ENCODE measurements at places on chromosomes 2 and 18. TPM values are rescaled to one million over a fixed set of nuclear protein-coding genes. Genes with fewer than 3 reads are reported as not detected.

UGT1A10 gene
- not detected for total RNA-seq

ODC1 gene
- 136 TPM for total RNA-seq

ESPNL gene
- total RNA-seq, result under 0.01 TPM

BIN1 gene
- 42.8 TPM for total RNA-seq

CERKL gene
- 1.2 TPM for total RNA-seq

ZSCAN30 gene
- 15.5 TPM for total RNA-seq

CDH20 gene
- 5.9 TPM for total RNA-seq

ATP6V1C2 gene
- total RNA-seq, result 0.25 TPM

BOLL gene
- not detected for total RNA-seq

DPY30 gene
- 47.9 TPM for total RNA-seq

MARCO gene
- 0.25 TPM for total RNA-seq

KLHL29 gene
- 15.5 TPM for total RNA-seq

DUSP19 gene
- total RNA-seq, result 9.8 TPM

TEX261 gene
- 18.4 TPM for total RNA-seq

MYCN gene
- total RNA-seq, result 47.5 TPM

SULT1C2 gene
- total RNA-seq, result 0.98 TPM

CDH19 gene
- 0.25 TPM for total RNA-seq

TMEM17 gene
- total RNA-seq, result 4.4 TPM

GLI2 gene
- total RNA-seq, result 2.7 TPM

FSIP2 gene
- total RNA-seq, result 3.2 TPM

FAM110C gene
- total RNA-seq, result 7.4 TPM

LCLAT1 gene
- 19.4 TPM for total RNA-seq

PSMG2 gene
- total RNA-seq, result 45.0 TPM

TMEFF2 gene
- total RNA-seq, result 37.6 TPM

SCYGR1 gene
- total RNA-seq, result not detected

LIMS3 gene
- 1.2 TPM for total RNA-seq

KCNE4 gene
- total RNA-seq, result 2.5 TPM

RSAD2 gene
- total RNA-seq, result 2.0 TPM
